Activated effector memory CD4-positive, alpha-beta T cell treated with Interleukin-2 at 50 U/mL for 16 hours (primary cell): ENCODE measurements at places on chromosomes 2 and 18.

DNA sequence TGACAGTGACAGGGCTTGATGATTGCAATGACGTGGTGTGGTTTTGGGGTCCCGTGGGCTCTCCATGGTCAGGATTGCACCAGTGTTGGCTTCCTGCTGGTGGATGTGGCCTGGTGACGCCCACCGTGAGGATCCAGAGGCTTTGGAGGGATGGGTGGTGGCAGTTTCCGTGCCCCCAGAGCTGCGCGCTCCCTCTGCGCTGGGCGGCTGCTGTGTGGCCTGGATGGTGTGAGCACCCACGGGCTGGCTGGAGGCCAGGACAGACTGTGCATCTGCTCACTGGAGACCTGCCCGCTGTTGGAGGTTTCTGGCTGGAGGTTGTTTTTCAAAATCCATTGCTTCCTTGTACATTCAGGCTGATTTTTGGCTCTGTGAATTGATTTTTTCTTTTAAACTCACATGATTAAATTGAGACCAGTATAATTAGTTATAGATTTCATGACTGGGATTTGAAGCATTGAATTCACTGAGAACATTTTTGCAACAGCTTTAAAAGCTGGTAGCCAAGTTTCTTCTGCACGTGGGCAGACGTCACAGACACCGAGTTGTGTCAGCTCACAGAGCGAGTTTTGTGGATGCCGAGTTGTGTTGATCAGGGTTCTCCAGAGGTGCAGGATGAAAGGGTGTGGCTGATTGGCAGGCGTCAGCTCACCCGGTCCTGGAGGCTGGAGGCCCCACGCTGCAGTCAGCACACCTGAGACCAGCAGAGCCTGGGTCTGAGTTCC lies 72.7 kb downstream of the KCNG2 start:
- DNase-seq: no peak

DNA sequence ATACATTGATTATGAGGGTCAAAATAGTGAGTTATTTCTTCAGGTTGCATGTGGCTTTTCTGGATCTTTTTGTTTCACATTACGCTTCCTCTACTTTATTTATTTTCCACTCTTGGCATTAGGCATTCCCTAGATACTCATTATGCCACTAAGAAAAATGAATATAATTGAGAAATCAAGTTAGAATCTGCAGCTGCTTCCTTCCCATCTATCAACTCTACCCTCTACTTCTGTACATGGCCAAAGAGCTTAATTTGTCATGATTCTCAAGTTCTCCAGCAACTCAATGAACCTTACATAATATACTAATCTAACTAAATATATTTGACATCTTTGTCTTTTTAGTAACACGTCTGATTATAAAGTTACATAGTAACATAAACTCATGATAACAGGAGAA lies 598.1 kb upstream of the LRRTM4 start:
- DNase-seq: no peak

DNA sequence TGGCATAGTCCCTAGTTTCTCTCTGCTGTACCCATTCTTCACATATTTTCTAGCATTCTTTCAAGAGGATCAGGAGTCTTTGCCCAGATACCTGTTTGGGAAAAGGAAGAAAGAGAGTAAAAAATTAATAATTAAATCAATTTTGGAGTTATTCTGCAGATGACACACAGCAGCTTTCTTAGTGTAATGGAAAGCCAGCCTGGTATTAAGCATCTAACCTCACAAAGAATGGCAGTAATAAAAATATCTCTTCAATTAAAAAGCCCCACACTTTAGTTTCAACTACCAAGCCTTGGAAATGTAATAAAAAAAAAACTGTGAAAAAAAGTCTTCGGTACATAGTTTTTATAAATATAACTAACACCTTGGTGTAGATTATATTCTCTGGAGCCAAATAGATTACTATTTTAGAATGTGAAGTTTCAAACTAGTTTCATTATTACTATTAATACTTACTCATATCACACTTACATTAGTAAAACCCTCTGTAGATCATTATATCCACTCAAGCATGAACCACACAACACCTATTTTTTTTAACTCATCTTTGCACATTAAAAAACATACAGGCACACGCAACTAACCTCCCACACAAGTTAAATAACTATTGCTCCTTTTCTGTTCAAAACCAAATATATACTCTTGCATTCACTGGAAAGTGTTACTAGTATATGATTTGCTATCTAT lies 90.9 kb downstream of the GPD2 start:
- DNase-seq: no peak

DNA sequence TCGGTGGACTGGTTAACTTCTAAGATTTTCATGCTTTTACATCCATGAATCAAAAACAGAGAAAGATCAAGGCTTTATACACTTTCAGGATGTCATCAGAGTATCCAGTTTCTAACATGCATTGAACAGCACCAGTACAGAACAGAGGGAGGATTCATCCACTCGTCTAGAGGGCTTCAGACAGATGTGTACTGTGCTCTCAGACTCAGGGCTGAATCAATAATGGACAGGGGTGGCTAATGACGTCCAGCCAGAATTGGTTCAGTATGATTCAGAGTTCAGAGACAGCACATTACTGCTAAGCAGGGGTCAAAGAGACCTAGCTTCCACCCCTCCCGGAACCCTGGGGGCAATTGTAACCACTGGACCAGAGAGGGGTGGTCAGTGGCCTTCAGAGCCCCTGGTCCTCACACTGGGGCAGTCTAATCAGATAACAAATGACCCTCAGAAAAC lies 37.3 kb downstream of the RNU4ATAC start:
- no peak for DNase-seq

GRCh38 chr2:61377046-61377445 lies 93.8 kb downstream of the USP34 start:
- DNase-seq: no peak

- no peak for DNase-seq
Observed at GRCh38 chr18:57819671-57820460, 16.8 kb upstream of the ATP8B1 start.

- DNase-seq: no peak
Observed at GRCh38 chr18:10293966-10294365, 160.5 kb upstream of the APCDD1 start.

- DNase-seq: no peak
Observed at GRCh38 chr2:11437602-11438001, 28.4 kb downstream of the E2F6 start.

- DNase-seq: no peak
Observed at GRCh38 chr2:230751062-230751461, 38.4 kb downstream of the CAB39 start.

DNA sequence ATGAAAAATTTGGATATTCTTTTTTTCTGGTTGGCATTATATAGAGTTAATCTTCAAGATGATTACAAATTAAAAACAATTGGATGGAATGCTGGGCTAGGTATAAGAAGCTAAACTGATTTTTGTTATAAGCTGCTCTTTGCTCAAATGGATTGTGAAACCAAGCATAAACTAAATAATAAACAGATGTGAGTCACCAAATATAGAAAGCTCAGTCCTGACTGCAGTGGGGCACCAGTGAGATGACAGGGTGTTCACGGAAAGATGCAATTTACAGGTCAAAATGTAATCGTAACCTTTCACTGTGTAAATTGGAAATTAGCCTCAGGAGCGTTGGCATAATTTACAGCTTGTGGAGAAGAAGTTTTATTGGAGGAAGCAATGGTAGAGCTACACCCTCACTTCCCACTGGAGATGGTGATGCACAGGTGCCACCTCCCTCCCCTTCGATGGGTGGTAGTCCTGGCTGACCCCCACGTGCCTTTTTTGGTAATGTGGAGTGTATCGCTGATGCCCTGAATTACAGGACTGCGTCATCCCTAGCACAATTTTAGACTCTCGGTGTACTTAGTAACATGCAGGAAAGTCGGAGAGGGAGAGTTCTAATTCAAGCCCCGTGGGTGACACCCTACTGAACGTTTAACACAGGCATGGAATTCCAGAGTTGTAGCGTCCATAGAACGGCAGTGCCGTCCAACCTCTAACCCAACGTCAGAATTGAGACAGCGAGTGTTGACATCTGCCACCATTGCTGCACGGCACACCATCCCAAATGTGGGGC lies 73.9 kb upstream of the NFATC1 start:
- DNase-seq: no peak

GRCh38 chr18:13225261-13225660 lies 6.7 kb downstream of the LDLRAD4 start:
- no peak for DNase-seq

- no peak for DNase-seq
Observed at GRCh38 chr2:108918156-108918874, 70.7 kb downstream of the EDAR start.

DNA sequence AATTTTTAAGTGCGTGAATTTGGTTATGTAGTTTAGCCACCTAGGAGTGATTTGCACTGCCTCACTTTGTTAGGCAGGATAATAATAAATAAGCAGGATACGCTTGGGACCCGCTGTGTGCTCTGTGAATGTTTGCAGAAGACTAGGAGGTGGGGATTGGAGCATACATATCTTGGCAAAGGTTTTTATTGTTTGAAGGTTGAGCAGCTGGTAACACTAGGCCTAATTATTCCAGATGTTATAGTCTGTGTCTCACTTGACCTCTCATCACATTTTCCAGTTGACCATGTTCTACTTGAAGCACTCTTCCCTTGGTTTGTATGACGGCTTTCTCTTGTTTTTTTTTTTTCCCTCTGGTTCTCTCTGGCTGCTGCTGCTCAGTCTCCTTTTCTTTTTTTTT lies 42.7 kb downstream of the FHOD3 start:
- no peak for DNase-seq

- DNase-seq: no peak
Observed at GRCh38 chr2:44360749-44361329, 455 bp downstream of the PREPL start.

GRCh38 chr2:146227152-146228019 lies 1617.4 kb upstream of the ACVR2A start:
- DNase-seq: no peak

DNA sequence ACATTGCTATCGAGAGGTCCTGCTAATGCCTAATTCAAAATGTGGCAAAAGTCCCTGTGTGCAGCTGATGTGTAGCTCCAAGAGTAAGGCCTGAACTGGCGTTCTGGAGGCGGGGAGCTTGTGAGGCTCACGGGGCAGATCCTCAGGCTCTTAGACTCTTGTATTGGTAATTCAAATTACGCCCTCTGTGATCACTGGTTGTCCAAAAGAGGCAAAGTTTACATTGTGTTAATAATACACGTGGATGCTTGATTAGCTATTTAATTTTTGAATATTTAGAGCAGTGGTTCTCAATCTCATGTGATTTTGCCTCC lies 12.4 kb upstream of the CRYGA start:
- DNase-seq: no peak

- DNase-seq: no peak
Observed at GRCh38 chr2:17208511-17208910, 309.7 kb downstream of the RAD51AP2 start.
